ENCODE measurements at places on chromosomes 4 and X.

DNA sequence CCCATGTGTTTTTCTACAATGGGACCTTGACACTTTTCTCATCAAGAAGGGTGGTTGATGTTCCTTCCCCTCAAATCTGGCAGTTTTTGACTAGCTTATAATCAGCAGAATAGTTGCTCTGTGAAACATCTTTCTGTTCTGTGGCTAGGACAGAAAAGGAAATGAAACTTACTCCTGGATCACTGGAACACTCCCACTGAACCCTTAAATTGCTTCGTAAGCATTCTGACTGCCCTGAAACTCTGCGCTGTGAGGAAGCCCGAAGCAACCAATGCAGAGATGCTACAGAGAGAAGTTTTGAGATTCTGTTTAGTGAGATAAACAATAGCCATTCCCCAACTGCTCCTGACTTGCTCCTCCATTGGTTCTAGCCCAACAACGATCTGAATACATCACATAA, 602.2 kb downstream of the CENPC start:
- no peak for DNase-seq

DNA sequence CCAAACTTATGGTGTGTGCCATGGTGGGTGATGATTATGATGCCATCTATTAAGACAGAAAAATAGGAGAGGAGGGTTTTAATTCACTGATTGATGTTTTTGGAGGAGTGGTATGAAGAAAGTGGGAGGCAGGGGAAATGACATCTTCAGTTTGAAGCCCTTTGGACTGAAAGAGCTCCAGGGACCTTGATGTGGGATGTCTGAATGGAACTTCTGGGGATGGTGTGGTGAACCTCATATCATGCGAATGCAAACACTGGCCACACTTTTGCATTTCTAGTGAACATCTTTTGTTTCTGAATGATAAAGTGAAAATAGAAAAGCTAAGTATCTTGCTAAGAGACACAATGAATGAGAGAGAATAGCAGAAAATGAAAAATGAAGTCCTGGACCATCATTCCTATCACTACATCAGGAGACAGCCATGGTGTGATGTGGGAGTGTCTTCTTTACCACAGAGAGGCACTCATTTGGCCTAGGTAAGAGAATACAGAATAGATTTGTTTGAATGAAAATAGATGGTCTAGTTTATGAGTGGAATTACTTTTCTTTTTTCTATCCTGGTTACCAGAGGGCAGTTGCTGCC, 123.5 kb downstream of the ZNF827 start:
- DNase-seq = no peak

- DNase-seq = no peak
These were observed 129.1 kb upstream of the SMAD1 start for GRCh38 chr4:145352438-145353145.

DNA sequence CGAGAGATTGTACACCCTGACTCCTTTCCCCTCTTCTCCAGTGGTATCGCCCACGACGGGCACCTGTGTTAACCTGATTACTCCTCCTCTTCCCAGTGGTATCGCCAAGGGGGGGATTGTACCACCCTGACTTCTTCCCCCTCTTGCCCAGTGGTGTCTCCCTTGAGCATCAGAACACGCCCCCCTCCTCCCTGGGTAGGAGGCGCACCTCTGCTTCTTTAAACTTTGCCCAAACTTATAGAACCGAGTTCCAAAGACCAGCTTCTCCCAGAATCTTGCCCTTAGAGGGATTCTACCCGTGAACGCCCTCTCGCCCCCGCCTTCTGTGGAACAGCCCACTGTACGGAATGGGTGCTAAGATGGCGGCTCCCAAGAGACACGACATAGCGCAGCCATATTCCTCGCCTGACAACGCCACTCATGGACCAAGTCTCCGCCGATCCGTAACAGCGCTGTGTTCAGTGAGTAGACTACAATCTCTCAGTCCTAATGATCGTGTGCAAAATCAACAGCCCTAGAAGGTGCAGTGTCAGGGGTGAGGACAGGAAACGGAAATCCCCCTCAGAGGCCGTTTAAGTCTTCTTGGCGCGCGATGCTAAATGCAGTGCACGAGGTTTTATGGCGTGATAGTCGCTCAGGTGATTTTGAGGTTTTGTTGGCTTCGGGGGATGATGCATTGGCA, 4.2 kb upstream of the ZNF157 start:
- DNase-seq = peak; percentile 79

- DNase-seq = no peak
These were observed 401.9 kb upstream of the NDST4 start for GRCh38 chr4:115515366-115515765.

- DNase-seq = no peak
These were observed 17.9 kb upstream of the HAND2 start for GRCh38 chr4:173547889-173548288.

DNA sequence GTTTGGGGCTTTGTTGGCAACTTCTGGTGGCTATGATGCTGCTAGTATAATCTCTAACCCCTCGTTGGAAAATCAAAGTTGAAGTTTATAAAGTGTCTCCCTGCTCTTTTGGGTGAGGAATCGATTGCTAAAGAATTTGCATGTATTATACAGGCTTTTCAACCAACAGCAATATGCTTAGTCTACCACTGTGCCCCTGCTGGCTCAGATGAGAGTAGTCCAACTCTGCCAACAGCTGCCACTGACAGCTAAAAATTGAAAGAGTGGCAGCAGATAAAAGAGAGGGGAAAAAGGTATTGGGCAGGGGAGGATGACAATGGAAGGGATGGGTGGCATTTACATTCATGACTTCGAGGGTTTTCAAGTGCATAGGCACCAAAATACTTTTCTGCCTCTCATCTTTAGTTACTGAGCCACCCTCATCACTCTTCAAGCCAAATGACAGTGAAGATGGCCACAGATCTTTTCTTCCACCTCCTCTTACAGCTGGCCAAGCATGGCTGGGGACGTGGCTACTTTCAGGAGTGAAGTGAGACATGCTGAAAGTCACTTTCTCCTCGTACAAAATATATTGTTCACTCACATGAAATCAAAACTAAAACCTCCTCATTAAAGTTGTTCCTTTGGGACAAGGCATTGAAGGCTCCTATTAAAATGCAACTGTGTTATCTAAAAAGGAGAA, 2.7 kb upstream of the GRIA3 start:
- no peak for DNase-seq

DNA sequence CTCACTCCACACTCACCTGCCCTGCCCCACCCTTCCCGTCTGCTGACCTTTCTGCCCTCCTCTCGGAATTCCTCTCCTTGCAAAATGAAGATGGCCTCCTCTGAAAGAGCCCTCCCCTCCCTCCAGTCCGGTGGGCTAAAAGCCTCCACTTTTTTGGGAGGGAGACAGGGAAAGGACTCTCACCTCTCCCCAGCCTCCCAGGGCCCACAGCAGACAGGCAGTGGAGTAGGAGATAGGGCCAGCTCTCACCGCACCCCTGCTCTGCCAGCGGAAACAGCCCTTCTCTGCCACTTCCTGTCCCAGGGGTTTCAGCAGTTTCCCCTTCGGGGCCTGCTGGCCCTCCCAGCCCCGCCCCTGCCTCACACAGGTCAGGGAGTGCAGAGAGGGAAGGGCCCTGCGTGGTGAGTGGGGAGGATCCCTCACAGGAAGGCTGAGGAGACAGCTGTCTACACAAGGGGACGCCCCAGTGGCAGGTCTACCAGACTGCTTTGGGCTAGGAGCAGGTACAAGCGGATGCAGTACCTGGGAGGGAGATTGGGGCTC, 18.2 kb downstream of the ELF4 start:
- DNase-seq = peak; percentile 85

DNA sequence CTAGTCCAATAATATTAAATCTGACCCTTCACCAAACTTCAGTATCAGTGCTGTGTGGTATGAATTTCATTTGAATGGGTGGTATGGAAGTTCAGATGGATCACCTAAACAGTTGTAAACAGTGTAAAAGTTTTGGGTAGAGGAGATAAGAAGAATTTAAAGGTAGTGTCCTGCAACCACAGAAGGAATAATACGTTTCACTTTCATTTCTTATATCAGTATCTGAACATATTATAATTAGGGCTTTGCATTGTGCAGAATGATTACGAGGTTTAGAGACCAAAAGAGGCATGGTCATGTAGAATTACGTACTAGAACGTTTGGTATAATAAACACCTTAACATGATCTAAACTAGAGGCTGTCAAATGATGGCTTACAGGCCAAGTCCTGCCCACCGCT, 116.1 kb downstream of the PDLIM5 start:
- no peak for DNase-seq

GRCh38 chr4:76752861-76753501, 145.0 kb downstream of the SOWAHB start:
- no peak for DNase-seq

- DNase-seq = no peak
These were observed 8.0 kb upstream of the MORC4 start for GRCh38 chrX:107008034-107008433.

Data from activated T-cell treated with anti-CD3 and anti-CD28 coated beads, Interleukin-2, amount 50 U/mL, for 24 hours (primary cell).